ENCODE measurements at places on chromosomes 11 and 22.

DNA sequence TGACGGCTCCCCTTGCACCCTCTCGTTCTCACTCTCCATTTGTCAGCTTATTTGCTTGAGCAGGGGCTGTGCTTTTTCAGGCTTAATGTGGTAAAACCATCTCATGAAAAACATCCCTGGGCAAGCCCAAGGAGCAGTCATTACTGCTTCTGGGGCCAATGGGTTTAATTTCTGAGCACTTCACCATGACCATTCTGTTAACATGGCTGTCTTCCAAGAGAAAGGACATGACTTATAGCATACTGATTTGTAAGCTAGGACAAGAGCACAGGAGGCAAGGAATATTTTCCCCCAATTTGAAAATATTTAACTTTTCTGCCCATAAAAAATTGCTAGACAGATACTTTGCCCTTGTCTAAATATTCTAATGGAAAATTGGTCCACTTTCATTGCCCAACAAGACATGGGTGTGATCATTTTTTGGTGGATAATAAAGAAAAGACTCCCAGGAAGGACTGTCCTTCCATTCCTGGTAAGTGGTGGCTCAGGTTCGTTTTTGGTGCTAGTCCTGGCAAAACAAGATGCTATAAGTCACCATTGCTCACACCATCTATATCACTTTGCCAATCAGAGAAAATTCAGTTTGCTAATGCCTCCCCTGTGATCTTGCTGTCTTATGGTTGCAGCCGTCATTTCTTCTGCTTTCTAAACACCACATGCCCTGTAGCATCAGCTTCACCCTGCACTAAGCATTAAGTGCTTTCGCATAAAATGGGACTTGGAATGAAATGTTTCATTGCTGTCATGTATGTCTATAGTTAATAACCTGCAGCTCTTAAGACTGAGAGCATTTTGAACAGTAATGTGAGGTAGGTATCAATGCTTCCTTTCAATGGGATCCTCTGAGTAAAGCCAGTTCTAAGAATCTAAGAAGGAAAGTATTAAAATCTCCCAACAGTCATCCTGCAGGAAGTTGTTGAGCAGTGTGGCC is 108.5 kb downstream of the DBX1 start:
- no peak for DNase-seq

DNA sequence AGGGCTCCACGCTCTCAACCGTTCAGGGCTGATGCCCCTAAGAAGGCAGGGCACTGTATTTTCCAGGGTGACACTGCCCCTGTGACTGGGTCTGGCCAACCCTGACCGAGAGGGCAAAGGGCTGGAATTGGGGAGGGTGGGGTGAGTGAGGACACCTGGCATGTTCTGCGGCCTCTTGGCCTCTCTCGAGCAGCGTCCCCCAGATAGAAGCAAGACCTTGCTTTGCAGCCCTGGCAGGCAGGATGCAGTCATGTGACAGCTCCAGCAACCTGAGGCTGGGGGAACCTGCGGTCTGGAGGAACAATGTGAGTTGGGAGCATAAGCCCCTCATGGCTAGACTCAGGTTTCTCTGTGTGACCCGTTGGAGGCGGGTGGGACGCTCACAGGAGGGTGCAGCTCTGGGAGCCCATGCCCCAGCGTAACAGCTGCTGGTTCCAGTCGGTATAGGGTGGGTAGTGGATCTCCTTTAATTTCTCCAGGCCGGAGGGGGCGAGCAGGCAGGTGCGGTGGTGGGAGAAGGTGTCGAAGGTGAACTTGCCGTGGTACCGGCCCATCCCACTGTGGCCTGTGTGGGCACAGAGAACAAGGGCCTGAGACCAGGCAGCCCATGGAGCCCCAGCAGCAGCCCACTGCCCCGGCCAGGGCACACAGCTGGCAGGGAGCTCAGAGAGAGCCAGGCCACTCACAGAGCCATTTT is 11.4 kb downstream of the ALDH3B2 start:
- no peak for DNase-seq

- DNase-seq = no peak
These were observed 542.0 kb downstream of the FAM181B start for GRCh38 chr11:82191695-82192094.

GRCh38 chr22:40685406-40685805 is 6.1 kb downstream of the MCHR1 start:
- no peak for DNase-seq

DNA sequence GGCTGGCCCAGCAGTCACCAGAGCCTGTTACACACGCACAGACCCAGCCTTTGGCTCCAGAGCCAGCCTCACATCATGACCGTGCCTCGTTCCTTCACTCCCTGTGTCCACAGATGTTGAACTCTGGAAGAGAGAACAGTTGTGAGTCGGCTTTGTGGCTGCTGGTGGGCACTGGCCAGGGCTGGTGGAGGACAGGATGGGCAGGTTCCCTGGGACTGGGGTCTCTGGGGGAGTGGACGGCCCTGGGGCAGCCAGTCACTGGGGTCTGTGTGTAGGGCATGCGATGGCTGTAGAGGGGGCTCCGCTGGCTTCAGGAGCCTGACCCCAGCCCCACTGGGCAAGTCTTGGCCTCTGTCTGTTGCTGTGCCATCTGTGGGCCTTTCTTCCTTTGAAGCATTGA is 1070.1 kb downstream of the BRD1 start:
- no peak for DNase-seq

DNA sequence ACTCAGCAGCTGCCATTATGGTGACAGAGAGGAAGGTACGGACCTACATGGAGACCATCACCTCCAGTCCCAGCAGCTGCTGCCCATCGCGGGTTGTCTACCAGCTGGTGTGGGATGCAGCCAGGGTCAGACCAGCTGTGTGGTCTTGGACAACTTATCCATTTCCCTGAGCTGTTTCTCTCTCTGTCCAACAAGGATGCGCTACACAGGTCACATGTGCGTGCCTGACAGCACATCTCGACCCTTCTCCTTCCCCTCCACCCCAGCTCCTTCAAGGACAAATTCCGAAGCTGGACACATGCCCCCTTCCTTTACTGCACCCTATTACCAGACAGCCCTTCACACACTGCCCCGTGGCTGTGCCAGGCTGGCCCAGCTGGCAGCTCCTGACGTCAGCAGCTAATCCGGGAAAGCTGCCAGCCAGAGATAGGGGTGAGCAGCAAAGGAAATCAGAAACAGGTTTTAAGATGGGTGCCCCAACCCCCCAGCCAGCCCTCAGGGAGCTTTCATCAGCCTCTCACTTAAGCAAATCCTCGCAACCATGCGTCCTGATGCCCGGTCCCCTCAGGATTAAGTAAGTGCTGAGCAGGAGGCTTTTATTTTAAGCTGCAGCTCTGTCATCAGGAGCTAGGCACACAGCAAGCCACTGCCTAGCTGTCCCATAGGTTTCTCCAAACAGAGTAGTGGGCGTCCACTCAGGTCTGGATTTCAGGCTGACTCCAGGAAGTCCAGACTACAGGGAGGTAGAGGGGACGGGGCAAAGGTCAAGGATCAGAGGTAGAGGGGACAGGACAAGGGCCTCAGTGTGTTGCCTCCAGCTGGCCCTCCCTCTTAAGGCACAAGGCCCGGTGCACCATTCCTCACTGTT is 20.3 kb downstream of the TEF start:
- no peak for DNase-seq

DNA sequence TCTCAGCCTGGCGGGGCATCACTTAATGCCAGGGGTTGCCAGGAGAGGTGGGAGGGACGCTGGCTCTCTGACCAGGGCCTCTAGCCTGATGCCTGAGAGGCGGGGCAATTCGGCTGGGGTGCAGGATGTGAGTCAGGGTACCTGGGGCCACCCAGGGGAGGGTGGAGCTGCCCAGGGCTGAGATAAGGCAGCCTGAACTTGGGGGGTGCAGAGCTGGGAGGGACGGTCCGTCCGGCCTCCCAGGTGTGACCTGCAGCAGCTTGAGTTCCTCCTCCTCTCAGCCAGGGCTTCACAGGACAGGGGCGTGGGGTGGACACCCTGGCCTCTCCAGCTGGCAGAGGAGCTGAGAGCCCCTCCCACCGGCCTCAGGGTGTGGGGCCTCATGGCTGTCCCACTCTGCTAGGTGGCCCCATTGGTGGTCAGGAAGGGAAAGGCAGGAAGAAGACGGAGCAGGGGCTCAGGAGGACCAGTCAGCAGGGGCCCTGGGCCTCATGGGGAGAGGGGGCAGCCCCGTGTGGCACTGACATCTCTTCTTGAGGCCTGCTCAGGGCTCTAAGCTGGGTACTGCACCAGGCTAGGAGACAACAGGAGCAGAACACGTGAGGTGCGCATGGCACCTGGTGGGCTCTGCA is 942 bp upstream of the RPS6KA4 start:
- no peak for DNase-seq

GRCh38 chr11:69892237-69892985 is 73.2 kb upstream of the FGF3 start:
- no peak for DNase-seq

GRCh38 chr22:24937114-24937513 is 9.4 kb downstream of the LHFPL7 start:
- DNase-seq = no peak

GRCh38 chr22:46047226-46047625 is 70.3 kb upstream of the WNT7B start:
- no peak for DNase-seq

DNA sequence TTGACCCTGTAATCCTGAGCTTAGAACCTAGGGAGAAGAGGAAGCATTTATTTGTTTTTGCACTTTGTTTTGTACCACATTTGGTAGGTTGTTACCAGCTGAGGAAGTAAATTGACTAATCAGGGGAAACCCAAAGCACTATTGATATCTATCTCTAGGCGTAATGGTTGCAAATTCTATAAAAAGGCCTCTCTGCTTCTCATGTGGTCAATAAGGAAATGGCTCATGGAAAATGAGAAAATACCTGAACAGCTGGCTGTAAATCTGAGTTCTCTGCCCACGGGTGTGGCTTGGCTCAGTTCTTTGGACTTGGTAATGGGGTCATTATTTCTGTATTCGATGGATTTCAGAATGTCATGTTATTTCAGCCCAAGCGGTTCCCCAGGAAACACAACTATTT is 42.4 kb downstream of the BARX2 start:
- DNase-seq = no peak

DNA sequence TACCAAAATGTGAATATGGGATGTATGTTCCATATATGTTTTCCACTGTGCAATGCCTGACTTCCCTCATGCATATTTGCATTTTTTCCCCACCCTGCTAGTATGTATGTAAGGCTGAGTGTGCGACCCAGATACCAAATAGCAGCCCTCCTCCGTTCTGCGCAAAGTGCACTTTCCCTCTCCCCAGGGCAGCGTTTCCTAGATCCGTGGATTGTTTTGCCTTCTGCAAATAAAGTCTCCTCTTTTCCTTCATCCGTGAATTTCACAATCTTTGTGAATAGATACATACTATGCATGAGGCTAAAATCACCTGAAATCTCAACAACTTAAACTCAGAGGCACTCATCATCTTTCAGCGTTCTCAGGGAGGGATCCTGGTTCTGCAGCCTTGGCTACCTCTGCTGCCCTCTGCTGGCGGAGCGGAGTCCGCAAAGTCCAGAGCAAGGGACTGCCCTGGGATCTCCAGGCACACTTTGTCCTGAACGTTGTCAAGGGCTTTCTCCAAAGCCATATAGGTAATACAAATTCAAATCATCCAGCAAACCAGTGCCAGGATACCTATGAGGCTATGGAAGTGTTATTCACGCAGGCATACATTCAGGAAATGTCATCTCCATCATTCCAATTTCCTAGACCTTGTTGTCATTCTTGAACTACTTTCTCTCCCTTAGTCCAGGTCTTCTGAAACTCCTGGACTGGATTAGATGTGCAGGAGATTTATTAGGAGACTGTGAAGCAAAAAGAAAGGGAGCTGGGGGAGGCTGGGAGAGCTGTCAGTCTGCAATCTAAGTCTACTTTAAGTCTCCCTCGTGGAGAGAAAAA is 53.1 kb downstream of the CNTF start:
- DNase-seq = no peak
